NCI-H510A (cell line): ENCODE measurements at places on chromosomes 12 and 14.

DNA sequence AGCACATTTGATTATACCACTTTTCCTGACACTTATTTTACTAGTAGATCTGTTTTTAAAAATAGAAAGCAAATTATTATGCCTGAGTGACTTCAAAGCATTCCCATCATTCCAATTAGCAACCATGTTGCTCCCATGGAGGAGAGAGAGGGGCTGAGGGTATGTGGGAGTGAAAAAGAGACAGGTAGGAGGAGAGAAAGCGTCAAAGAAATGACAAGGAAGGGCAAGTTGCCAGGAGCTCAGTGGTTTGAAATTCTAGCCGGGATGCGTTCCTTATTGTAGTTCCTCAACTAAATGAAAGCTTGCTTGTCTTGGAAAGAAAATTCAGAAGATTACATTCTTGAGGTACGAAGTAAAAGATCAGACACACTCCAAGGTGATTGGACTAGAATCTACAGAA, 92.4 kb upstream of the PKP2 start:
- DNase-seq = no peak

DNA sequence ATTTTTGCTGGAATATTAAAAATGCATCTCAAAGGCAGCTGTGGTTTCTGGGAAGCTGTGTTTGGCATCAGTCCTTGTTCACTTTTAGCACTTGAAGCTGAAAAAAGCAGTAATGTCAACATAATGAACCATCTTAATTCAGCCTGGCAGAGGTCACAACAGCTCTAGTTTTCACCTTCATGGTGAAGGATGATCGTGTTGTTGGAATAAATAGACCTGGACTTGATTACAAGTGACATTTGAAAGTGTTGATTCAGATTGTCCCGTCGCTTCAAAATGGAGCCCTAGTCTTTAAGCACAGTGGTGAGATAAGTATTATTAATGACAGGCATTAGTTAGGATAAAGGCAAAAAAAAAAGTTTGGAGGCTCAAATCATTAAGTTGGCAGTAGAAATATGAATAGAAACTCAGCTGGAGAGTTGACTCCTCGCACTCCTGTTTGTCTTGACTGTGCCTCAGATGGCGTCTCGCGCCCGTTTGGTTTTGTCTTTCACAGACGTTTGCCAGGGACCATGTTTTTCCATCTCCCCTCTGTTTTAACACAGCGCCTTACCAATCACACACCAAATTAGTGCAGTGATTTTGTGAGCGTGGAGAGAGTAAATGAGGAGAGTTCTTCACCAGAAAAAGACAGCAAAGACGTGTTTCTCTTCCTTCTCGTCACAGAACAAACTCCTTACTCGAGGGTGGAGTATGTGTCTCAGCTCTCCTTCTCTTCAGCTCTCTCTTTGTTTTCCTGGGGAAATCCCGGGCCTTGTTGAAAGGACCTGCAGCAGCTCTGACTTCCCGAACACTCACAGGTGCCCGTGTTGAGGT, 53.4 kb upstream of the MMP17 start:
- no peak for DNase-seq

DNA sequence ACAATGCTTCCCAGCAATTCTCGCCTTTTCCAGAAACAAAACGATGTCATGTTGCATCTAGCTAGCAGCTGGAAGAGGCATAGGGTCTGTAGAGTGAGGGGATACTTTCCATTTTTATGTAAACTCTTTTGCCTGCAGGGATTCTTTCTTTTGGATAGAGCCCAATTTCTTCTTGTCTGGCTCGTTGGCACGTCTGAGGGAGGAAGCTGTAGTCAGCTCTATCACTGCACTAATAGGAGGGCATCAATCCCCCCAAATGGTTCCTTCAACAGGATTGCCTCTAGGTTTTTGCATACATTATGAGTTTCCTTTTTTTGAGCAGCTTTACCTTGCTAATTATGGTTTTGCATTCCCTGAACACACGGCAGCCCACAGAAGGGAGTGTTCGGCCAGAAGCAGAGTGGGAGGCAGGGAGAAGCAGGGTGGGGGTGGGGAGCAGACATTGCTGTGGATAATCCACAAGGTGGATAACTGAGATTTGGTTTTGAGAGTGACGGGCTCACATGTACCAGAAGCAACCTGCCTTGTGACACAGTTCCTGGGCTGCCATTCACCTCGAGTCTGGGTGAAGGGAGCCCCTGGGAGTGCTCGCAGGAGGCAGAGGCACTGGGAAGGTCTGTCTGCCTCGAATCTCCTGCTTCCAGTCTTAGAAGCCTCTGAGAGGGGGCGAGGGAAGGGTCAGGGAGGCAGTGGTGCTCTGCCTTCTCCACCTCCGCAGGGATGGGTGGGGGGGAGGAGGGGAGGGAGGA, 24.5 kb downstream of the LRTM2 start:
- no peak for DNase-seq

- no peak for DNase-seq
Observed at GRCh38 chr12:116039081-116039480, 238.4 kb downstream of the MED13L start.

GRCh38 chr12:128920468-128920867, 67.2 kb downstream of the GLT1D1 start:
- no peak for DNase-seq

- no peak for DNase-seq
Observed at GRCh38 chr12:123056053-123056452, 75.6 kb downstream of the ARL6IP4 start.

- no peak for DNase-seq
Observed at GRCh38 chr12:40970320-40970907, 217.7 kb upstream of the PDZRN4 start.

DNA sequence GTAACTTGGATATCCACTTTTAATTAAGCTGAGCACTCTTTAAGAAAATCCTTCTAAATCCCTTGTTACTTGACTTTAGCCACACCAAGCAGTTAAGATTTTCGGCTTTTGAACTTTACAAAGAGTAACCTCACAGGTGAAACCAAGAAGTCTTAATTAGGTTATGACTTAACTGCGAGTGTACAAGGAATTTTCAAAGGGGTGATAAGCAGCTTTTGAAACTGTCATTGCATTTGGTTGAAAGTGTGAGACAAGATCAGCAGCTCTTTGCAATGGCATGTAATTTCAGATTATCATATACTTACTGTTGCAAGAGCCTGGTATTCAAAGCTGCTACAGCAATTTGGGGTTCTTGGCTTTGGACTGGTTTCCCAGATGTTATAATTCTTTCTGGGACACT, 137.5 kb downstream of the TMEM117 start:
- DNase-seq = no peak
